Effector memory CD8-positive, alpha-beta T cell (primary cell): ENCODE measurements at places on chromosomes 6 and 20.

- DNase-seq: no peak
Observed at GRCh38 chr6:104728448-104728847, 131.3 kb downstream of the HACE1 start.

DNA sequence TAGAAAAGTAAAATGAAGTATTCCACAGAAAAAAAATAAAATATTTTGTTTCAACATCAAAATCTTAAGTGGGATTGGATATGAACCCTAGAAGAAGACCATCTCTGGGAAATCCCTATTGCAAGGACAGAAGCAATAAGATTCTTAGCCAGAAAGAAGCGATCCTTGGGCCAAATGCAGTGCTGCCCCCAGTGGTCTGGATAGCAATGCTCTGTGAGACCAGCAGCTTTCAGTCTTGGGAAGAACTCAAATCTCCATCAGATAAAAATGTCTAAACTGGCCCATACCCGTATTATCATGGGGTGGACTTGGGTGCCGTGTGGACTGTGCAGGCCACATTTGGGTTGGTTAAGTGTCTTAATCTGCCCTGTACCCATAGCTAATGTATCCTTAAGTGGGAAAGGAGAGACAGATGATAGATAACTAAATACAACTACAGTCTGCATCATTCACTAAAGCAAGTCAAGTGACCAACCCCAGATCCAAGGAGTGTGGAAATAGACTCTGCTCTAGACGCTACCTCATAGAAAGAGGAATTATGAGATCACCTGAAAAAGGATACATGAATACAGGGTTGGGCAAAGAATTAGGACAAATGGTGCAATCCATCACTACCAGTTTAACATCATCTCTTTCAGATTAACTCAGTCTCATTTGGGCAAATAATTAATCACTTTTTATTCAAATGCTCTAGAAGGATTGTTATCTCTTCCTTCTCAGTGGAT, 38.9 kb upstream of the SNAP25 start:
- DNase-seq: no peak

GRCh38 chr6:162706232-162706631, 21.3 kb downstream of the PRKN start:
- DNase-seq: no peak

DNA sequence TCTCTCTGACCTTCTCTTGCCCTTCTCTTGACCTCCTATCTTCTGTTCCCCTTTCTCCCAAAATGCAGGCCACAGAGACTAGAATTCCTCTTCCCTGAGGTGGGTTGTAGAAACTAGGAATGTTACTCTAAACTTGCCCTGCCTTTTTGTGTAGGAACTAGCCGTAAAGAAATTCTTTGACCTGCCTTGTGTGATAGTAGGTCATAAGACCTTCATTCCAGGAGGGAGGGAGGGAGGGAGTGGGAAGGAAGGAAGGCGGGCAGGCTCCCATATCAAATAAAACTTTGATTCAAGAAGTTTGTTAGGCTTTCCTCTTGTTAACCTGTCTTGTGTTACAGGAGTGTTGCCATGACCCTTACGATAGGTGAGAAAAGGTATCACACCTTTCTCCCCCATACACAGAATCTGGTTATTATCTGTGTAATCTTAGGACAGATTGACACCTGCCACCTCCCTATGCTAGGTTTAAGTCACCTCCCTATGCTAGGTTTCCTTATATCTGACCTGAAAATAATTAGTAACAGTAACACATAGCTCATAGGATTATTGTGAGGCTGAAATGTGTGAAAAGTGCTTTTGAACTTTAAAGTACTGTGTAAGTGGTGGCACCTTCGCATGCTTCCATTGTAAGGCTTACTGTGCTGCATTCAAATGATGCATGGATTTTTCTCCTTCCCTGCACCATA, 32.6 kb upstream of the FUCA2 start:
- no peak for DNase-seq

- no peak for DNase-seq
Observed at GRCh38 chr6:27531772-27532459, 59.0 kb upstream of the ZNF184 start.

DNA sequence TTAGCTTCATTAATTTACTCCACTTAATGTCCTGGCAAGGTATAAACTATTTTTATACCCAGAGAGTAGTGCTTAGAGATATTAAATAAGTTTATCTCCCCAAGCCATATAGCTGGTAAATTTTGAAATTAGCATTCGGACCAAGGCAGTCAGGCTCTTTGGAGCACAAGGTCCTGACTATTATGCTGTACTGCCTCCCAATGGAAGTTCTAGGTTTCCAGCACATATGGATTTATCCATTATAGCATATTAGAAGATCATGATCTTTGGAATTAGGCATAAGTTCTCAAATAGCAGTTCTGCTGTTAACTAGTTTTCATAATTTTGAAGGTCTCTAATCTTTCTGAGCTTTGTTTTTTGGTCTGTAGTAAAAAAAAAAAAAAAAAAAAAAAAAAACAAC, 835.3 kb upstream of the EPHA7 start:
- no peak for DNase-seq

- no peak for DNase-seq
Observed at GRCh38 chr6:75551367-75551952, 50.2 kb upstream of the SENP6 start.

DNA sequence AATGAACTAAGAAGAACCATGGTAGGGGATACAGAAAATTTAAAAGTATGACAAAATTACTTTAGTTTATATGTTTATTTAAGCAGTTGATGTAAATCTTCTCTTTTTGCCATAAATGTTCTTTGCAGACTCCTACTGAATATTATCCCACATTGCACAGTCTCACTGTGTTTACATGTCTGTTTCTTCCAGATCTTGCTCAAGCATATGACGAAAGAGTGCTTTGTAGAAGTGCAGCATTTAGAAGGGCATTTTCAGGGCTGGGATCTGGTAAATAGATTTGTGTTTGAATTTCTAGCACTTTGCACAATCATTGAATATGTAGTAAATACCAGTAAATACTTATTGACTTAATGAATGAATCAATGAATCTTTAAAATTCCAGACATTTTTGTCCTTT, 152.0 kb upstream of the EPHA7 start:
- no peak for DNase-seq

DNA sequence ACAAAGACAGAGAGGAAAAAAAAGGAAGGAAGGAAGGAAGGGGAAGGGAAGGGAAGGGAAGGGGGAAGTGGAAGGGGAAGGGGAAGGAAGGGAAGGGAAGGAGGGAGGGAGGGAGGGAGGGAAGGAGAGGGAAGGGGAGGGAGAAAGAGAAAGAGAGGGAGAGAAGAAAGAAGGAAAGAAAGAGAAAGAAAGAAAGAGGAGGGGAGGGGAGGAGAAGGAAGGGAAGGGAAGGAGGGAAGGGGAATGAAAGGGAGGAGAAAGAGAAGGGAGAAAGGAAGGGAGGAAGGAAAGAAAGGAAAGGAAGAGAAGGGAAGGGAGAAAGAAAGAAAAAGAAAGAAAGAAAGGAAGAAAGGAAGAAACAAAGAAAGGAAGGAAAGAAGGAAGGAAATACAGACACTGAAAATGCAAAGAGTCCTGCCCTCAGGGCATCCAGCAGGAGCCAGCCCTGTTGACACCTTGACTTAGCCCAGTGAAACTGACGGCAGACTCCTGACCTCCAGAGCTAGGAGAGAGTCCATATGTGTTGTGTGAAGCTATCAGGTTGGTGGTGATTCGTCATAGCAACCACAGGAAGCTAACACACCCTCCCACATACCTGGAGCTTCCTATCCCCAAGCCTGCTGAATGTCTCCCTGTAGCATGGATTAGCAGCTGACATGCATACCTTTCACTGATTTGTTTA, 58.7 kb upstream of the SULF2 start:
- DNase-seq: no peak

DNA sequence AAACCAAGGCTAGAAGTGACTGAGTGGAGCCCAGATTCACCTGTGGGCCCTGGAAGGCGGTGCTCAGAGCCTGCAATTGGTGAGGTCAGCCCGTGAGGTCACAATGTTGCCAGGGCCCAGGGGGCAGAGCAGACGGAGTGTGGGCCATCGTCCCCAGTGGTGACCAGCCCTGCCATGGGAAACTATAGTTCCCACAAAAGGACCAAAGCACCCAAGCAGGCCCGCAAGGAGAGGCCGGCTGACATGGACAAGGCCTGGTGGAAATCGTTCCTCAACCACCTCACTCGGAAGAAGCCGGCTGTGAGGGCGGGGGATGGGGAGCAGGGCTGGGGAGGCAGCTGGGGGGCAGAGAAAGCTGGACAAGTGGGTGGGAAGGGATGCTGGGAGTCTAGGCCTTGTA, at the start of gene C20orf144:
TSS of gene C20orf144 (plus strand) at position 156 of the 400 bp plus-strand sequence. CDS start at position 175, 19 bp downstream.
- no peak for DNase-seq

DNA sequence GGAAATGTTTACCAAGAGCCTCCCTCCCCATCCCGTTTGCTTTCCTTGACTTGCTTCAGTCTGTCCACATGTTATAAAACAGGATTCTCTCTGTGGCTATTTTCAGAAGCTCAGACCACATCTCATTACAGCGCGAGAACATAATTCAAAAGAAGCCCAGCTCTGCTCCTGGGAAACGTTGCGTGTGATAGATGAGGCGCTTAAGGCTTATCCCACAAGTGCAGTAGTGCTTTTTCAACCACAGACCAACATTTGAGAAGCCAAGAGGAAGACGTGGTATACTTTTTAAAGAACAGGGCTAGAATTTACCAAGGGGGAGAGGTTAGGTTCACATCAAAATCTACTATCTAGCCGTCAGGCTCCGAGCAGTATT, 239.5 kb downstream of the SLC24A3 start:
- DNase-seq: no peak

GRCh38 chr6:78967191-78967590, 99.8 kb downstream of the IRAK1BP1 start:
- DNase-seq: no peak

GRCh38 chr6:165766026-165766425, 103.0 kb upstream of the PDE10A start:
- no peak for DNase-seq

DNA sequence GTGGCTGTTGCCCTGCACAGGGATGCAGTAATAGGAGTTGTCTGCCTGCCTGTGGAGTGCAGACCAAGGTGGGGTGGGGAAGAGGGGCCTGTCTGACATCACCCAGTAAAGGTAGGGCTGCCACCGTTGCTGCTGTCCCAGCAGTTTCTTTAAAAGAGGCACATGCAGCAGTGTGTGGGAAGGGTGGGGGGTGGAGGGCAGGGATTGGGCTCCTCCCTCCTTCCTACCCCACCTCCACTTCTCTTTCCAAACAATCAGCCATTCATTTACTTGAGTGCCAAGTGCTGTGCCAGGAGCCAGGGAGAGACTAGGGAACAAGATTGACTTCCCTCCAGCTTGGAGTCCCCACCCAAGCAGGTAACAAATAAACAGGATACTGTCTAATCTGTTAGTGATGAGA, 66.8 kb upstream of the MYL9 start:
- DNase-seq: no peak

GRCh38 chr20:23286346-23286745, 64.2 kb upstream of the NXT1 start:
- DNase-seq: no peak

DNA sequence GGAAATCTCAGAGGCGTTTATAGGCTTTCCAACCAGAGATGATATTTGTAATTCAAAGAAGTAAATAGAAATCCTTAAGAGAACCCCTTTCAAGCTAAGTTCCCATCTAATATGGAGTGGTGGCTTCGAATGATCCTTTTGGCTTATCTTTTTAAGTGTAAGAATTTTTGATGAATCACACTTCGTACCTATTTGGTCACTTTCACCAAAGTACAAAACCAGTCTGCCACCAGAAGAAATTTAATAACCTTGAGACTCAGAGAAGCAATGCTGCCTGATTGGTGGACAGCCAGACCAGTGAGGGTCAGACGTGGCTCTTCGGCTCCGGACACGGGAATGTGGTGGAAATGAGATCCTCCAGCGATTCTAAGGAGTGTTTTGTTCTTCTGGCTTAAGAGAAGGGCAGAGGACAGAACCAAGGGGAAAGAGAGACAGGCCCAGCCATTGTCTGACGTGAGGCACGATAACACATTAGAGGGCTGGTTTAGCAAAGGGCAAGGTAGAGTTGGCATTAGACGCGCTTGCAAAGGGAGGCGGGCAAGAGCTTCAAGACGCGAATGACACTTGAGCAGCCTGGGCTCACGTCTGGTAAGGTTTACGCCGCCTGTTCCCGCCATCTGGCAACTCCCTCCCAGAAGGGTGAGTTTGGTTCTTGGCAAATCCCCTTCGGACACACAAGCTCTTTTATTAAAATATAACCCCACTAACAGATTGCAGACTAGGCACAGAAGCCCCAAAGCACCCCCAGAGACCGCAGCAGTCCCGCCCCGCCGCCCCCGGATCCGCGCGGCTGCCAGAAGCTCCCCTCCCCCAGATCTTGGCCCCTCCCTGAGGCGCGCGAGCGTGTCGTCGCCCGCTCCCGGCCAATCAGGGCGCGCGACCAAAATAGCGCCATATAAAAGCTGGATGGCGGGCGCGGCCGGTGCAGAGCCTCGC, 50.0 kb upstream of the EZR start:
- peak; percentile 96 for DNase-seq

DNA sequence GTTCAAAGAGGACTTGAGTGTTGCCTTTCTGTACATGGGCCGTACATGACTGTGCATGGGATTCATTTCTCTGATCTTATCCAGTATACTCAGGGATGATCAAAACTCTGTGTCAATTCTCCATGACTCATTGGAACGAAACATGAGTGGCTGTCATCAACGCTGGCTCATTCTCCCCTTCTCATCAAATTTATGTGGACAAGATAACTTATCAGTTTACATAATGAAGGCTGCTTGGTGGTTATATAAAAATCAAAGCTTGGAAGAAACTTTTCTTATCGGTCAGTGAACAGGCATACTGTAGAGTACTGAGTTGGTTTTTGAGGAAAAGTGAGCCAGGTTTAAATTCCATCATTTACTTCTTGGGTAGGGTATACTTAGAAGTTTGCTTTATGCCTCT, 24.9 kb downstream of the CRISP1 start:
- no peak for DNase-seq

DNA sequence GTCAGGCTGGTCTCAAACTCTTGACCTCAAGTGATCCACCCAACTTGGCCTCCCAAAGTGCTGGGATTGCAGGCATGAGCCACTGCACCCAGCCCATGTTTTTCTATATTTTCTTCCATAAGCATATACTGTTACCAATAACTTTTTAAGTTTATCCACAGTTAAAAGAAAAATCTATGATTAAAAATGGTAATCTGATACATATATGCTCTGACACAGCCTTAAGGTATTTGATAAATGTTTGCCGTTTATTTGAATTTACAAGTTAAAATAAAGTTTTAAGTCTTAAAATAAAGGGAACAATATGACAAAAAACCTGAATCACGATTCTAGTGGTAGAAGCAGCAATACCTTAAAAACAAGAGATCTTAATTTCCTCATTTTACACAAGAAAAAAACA, 5.2 kb downstream of the STK38 start:
- no peak for DNase-seq

DNA sequence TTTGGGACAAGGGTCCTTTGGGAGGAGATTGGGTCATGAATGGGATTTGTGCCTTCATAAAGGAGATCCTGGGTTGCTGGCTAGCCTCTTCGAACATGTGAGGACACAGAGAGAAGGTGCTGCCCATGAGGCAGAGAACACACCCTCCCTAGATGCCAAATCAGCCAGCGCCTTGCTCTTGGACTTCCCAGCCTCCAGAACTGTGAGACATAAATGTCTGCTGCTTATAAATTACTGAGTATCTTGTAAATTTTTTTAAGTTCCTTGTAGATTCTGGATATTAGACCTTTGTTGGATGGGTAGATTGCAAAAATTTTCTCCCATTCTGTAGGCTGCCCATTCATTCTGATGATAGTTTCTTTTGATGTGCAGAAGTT, 297.5 kb upstream of the FOXQ1 start:
- DNase-seq: no peak
